ENCODE measurements at places on chromosomes 2 and 18.

GRCh38 chr2:38120264-38120592, 44.3 kb upstream of the CYP1B1 start:
- no peak for DNase-seq

GRCh38 chr18:3665780-3666525, 216.0 kb downstream of the TGIF1 start:
- peak; percentile 87 for DNase-seq

- no peak for DNase-seq
Measured at GRCh38 chr2:46798041-46798440, 117.6 kb downstream of the MCFD2 start.

GRCh38 chr18:79542876-79543750, 136.5 kb upstream of the CTDP1 start:
- no peak for DNase-seq

GRCh38 chr2:100902817-100903405, 83.0 kb downstream of the NPAS2 start:
- DNase-seq = no peak

DNA sequence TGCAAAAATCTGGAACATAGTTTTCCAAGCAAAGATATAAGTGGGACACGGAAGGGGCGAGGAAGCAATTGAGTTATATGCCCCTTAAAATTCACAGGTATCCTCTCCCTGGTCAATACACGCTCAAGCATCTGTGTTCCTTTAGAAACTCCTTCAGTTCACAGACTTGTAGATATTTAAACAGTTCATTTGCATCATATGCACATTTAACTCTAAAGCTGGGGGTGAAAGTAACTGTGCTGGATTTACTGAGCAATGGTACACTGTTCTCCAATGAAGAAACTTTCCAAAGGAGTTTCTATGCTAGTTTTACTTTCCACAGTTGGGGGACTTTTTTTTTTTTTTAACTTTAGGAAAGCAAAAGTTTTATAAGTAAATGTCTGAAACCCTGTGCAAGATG, 293.0 kb upstream of the TNP1 start:
- DNase-seq = no peak

DNA sequence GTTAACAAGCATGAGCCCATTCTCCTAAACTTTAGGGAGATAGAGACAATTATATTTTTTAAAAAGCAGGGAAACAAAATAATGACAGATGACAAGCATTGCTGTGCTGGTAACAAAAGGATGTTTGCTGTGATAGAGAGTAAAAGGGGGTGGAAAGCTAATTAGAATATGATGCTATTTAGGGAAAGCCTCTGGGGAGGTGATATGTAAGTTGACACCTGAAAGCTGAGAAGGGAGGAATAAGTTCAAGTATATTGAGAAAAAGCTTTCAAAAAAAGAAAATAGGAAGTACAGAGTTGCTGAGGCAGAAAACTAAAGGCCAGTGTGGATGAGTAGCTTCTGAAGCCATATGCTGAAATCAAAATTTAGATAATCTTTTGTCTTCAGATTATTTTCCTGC, 565.2 kb upstream of the NRXN1 start:
- no peak for DNase-seq

DNA sequence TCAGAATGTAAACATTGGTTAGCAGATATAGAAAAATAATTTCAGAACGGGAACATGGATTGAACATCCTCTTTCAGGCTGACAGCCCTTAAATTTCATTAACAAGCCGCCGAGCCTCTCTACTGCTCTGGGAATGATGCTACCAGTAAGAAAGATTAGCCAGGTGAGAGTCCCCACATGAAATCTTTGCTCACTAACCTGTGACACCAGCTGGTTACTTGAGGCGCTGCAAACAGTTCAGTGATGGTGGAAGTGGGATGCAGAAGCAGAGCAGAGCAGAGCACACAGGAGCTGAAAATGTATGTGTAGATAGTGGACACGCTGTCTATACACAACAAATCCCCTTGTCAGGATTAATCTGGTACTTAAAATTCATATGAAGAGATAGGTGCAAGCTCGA, 721.1 kb downstream of the DPP10 start:
- no peak for DNase-seq

DNA sequence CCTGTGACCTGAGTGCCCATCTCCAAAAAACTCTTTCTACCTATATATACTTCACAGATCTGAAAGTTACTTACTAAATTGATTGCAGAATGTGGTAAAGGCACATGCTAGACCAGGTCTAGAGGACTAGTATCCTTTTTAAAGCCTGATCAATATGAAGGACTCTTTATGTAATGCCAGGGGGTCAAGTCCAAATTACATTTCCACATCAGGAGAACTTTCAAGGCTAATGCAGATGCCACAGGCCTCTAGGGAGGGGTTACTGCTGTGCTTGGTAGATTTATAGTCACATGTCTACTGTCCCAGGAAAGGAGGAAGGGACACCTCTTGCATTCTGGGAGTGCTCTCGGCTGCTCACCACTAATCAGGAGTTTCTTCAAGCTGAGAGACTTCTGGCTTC, 118.4 kb upstream of the NOSTRIN start:
- no peak for DNase-seq

DNA sequence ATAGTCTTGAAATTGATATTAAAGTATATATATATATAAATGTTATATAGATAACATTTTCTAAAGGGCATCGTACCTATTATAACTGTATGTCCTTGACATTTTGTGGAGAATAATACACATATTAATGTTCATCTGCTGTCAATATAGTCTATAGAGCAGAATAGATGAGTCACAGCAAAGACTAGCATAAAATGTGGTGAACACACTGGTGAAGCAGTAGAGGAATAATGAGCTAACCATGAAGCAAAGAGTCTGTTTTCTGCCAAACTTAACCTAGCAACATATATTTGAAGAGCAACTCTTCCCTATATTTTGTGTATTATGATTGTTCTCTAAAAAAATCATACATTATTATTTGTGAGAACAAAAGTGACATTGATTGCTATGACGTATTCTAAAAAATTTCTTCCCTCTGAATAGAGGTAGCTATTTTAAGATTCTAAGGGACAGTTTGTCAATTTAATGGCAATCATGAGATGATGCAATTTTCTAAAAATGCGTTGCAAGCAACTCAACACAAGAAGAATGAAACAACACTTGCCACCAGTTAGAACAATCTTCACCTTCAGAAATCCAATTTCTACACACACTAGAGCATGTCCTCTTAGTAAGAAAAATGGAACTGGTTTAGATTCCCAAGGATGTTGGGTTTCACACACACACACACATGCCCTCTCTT, 22.0 kb downstream of the DOCK10 start:
- no peak for DNase-seq

GRCh38 chr2:36658277-36658748, 38.2 kb upstream of the VIT start:
- DNase-seq = no peak

DNA sequence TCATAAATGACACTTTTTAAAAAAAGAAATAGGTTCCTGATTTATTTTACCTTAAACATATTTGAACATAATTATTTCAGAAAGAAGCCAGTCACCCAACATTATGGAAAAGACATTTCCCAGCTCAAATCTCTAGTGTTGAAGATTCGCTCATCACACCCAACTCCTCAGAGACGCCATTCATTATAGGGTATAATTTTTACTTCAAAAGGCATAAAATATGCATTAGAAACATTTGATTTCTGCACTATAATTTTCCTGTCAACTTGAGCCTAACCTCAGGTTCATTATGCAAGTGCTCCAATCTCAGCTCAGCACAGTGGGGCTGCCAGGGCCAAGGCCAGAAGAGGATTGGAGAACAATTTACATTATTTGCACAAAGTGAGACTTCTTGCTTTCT, 58.8 kb upstream of the TTN start:
- no peak for DNase-seq

DNA sequence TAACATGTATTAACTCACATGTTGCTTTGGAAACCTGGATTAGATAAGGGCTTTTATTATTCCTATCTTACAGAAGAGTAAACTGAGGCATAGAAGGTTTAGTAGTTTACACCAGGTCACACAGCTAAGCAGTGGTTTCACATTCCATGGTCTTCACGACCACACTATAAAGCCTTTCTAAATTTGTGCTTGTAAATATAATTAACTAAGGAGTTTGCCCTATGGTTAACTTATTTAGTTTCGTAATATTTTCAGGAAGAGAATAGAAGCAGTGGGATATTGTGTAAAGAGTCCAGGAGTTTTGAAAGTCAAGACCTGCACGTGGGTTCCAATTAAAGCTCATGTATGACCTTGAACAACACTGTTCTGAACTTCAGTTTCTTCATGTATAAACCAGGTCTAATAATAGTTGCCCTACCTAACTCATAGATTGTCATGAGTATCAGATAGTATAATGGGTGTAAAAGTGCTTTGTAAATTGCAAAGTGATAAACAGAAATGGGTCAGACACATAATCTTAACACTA, 19.5 kb upstream of the SOS1 start:
- no peak for DNase-seq

- DNase-seq = no peak
Measured at GRCh38 chr2:134594399-134594798, 124.4 kb downstream of the TMEM163 start.

GRCh38 chr18:48090021-48090420, 159.6 kb upstream of the SMAD2 start:
- DNase-seq = no peak

DNA sequence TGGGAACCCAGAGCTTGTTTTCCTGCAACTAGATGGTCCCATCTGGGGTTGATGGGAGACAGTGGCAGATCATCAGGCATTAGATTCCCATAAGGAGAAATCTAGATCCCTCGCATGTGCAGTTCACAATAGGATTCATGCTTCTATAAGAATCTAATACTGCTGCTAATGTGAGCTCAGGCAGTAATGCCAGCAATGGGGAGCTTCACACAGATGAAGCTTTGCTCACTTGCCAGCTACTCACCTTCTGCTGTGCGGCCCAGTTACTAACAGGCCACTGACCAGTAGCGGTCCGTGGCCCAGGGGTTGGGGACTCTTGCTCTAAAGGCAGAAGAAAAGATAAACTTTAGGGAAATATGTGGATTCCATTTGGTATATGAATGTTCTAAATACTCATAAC, 192.9 kb downstream of the AFF3 start:
- no peak for DNase-seq

DNA sequence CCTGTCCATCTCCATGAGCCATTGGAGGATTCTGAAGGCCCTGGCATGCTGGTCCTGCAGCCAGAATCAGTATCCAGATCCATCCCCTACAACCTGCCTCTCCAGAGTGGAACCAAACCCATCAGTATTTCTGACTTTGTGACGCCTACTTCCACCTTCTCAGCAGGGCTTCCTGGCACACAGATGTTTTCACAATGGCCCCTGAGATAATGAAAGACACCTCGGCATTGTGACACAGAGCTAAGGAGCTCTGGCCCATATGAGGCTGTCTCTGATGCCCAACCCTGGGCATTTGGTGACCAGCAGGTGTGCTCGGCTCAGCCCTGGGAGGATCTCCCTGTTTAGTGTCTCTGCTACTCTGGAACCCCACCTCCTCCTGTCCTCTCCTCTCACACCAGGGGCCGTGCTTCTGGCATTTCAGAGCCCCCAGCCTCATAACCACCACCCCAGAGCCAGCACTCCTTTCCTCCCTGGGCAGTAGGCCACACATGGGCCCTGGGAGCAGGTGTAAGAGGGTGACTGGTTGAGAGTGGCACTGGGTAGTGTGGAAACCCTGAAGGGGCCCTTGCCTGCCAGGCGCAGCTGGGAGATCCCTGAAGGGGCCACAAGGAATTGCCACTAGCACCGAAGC, 38.2 kb downstream of the FOSL2 start:
- no peak for DNase-seq

DNA sequence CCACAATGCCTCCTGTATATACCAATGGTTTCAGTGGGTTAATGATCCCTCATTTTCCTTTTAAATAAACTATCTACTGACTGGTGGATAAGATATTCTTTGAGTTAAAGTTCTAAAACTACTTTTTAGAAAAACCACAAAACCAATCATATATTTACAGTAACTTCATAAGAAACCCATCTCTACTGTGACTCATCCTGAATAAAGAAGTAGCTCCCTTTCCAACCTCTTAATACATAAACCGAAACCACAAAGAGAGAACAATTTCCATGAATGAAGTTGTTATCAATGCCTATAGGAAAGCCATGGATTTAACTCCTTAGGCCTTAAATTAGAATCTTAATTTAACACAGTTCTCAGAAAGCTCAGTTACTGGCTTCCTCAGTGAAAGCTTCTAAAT, 227.0 kb upstream of the SMAD7 start:
- DNase-seq = no peak

DNA sequence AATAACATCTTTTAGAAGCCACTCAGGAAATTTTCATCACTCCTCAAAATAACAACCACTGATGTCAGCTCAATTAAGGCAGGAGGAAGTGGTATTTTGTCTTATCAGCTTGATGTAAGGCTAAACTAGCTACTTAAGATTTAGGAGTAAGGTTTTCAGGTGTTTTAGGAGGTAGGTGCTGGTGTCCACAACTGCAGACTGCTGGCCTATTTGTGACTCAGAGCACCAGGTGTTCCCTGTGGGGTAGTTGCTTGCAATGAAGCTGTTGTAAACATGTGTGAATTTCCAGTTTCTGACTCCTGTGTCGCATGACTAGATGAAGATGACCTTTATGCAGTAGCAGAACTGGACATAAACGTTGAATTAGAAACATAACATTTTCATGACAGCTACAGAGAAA, 164.2 kb downstream of the THSD7B start:
- no peak for DNase-seq

DNA sequence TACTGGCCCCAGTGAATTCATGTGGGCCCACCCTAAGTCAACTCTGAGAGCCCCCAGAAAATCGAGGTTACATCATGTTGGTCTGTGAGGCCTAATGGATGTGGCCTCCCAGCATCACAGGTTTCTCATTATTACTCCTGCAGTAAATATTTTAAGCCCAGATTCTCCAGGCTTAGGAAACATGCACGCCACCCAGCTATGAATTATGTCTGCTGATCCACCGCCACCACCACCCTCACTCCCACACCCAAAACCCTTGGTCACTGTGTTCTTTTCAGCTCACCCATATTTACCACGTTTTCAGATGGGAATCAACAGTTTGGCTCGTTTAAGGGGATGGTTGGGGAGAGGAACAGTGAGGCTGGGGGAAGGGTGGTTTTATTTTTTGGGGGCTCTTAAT, 128.6 kb downstream of the NCK2 start:
- DNase-seq = no peak

GRCh38 chr2:240208631-240209211, 68.3 kb upstream of the OTOS start:
- DNase-seq = no peak

GRCh38 chr2:2738684-2739083, 407.6 kb upstream of the MYT1L start:
- DNase-seq = no peak

DNA sequence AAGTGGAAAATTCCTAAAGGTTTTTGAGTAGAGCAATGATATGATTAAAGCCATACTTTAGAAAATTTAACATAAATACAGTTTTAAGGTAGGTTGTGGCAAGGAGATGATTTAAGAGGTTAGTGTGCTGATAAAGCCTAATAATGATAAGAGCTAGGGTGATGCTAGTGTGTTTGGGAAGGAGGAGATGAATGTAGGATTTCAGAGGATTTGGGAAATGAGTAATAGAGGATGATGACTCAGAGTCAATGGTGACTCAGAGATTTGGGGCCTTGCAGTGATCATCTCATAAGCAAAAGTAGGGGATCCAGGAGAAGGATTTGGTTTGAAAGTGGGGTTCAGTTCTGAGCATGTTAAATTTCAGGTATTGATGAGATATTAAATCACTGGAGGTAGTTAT, 23.3 kb downstream of the STAMBP start:
- DNase-seq = no peak

GRCh38 chr2:181575024-181575649, 81.8 kb downstream of the CERKL start:
- DNase-seq = no peak

Measured in coronary artery (tissue), 2 donors.